ENCODE measurements at places on chromosomes 12 and 14.

- H3K27ac ChIP-seq: no peak overlapping the region
- no peak overlapping the region for H3K4me3 ChIP-seq
- DNase-seq: no peak
- no peaks in the 10 kb centered on the region for H3K4me1 ChIP-seq
- no peaks in the 10 kb centered on the region for H3K36me3 ChIP-seq
Observed at GRCh38 chr12:111316671-111317070, 52.2 kb downstream of the PHETA1 start.

GRCh38 chr12:68180792-68181744 lies 21.5 kb upstream of the IFNG start:
- no peak overlapping the region for H3K27ac ChIP-seq
- no peak for DNase-seq
- no peaks in the 10 kb centered on the region for H3K36me3 ChIP-seq

GRCh38 chr14:74476607-74477006 lies 16.5 kb downstream of the NPC2 start:
- H3K27me3 ChIP-seq: no peaks in the 10 kb centered on the region
- no peaks in the 10 kb centered on the region for H3K36me3 ChIP-seq
- no peak overlapping the region for H3K4me3 ChIP-seq
- no peak overlapping the region for H3K27ac ChIP-seq

DNA sequence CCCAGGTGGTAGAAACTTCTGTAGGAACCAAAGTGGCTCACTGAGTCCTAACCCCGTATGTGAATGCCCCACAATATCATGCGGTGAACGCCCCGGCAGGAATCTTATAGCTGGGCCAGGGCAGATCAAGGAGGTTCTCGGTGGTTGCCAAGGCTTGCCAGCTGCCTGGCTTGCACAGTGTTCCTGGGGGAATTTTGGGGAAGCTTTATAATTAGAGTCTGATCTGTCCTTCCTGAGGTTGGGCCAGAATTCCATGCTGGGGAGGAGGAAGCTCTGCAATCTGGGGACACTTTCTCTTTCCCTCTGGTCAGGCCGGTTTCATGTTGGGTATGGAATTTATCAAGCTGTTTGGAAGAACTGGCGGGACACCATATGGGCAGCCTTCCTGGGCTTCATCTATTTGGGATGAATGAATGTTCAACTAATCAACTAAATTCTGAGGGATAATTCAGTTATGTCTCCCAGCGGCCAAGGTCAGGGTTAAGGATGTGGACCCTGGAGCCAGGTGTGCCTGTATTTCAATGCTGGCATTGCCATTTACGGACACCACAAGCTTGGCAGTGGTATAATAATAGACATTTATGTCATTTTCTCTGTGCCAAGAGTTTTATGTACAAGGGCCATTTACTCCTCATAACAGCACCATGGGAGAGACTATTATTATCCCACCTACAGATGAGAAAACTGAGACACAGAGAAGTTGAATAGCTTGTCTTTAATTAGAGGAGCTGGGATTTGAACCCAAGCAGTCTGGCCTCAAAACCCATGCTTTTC lies 54.3 kb downstream of the SVOP start:
- no peak for DNase-seq
- no peaks in the 10 kb centered on the region for H3K27me3 ChIP-seq
- H3K27ac ChIP-seq: no peak overlapping the region
- H3K36me3 ChIP-seq: no peaks in the 10 kb centered on the region
- no peaks in the 10 kb centered on the region for H3K4me1 ChIP-seq
- no peak overlapping the region for H3K4me3 ChIP-seq

DNA sequence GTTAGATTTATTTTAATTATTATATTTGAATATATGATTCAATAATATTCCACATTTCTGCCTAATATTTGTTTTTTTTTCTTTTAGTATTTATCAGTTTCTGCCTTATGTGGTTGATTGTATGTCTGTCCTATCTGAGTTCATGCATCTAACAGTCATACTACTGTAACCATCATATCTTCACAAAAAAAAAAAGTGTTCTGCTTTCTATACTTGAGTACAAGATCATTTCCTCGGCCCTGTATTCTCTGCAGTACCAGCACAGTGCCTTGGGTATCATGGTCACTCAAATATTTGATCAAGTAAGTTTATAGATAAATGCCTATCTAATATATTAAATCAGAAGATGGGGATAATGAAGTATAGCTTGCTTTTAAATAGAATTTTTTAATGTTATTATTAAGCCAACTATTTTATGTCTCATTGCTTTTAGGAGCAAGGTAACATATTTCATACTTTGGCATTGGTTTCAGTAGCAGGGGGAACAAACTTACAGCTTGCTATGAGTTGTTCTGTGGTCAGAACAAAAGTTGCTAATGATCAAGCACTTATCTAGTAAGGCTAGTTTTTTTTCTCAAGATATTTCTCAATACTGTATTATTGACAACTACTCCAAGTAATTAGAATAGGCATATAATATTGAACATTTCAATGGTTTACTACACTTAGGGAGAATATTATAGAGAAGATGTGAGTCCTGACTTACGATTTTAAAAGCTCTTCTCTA lies 290.5 kb upstream of the FBXO33 start:
- H3K36me3 ChIP-seq: no peaks in the 10 kb centered on the region
- no peak overlapping the region for H3K27ac ChIP-seq
- H3K4me3 ChIP-seq: no peak overlapping the region
- no peaks in the 10 kb centered on the region for H3K27me3 ChIP-seq
- no peaks in the 10 kb centered on the region for H3K4me1 ChIP-seq
- no peak for DNase-seq

GRCh38 chr12:26246483-26247164 lies 51.3 kb downstream of the SSPN start:
- H3K36me3 ChIP-seq: no peaks in the 10 kb centered on the region
- no peaks in the 10 kb centered on the region for H3K4me1 ChIP-seq
- no peak overlapping the region for H3K27ac ChIP-seq
- no peak for DNase-seq
- H3K4me3 ChIP-seq: no peak overlapping the region
- H3K27me3 ChIP-seq: no peaks in the 10 kb centered on the region

DNA sequence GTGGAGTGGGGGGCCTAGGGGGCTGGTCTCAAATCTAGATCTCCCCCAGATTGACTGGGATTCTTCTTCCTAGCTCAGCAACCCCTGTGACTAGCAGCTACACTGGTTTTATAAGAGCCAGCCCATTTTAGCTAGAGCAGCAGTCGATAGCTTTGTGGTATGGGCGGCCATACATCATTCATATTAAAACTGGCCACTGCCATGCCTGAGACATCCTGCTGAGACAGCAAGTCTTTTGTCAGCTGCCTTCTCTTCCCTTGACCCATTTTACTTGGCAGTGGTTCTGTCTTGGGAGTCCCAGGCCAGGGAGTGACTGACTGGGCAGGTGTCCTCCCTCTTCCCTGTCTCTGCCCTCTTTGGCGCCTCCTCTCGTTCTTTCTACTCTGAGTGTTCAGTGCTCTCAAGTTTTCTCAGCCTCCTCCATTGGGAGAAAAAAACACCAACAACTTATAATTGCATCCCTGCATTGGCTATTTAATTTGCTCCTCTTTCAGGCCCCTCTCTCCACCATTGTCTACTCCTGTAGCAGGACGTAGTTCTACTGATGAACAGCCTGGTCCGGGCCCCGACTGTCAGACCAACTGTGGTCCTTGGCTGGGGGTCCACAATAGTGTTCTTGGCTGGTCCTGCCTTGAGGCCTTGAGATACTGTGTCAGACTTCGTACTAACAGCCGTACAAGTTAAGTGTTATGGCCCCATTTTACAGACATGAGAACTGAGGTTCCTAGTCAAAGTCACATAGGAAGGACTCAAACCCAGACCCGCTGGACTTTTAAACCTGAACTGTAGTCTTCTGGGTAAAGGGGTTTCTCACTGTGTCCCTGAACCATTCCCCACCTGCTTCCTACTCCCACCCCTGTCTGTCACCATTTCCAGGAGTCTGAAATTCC lies 18.3 kb upstream of the JDP2 start:
- H3K4me3 ChIP-seq: no peak overlapping the region
- H3K36me3 ChIP-seq: no peaks in the 10 kb centered on the region
- DNase-seq: no peak

DNA sequence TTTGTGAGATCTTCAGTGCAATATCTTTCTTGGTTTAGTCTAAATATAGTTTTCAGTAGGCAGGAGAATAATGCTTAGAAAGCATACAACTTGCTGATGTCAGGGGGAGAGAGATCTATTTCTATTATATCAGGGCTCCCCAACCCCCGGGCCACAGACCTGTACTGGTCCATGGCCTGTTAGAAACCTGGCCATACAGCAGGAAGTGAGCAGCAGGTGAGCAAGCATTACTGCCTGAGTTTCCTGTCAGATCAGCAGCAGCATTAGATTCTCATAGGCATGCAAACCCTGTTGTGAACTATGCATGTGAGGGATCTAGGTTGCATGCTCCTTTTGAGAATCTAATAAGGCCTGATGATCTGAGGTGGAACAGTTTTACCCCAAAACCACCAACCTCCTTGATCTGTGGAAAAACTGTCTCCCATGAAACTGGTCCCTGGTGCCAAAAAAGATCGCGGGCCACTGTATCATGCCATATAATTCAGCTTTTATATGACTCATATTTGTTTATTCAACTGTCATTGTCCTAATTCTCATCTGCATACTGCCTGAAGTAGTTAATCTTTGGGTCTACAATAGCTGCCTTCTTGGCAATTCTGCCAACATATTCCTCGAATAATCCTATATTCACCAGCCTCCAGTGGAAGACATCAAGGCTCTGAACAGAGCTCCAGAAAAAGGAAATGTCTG lies 163.6 kb upstream of the DYRK2 start:
- no peak for DNase-seq
- no peaks in the 10 kb centered on the region for H3K4me1 ChIP-seq
- H3K27ac ChIP-seq: no peak overlapping the region
- H3K27me3 ChIP-seq: no peaks in the 10 kb centered on the region
- no peaks in the 10 kb centered on the region for H3K36me3 ChIP-seq

- H3K27me3 ChIP-seq: no peaks in the 10 kb centered on the region
- no peak for DNase-seq
- no peaks in the 10 kb centered on the region for H3K4me1 ChIP-seq
- no peaks in the 10 kb centered on the region for H3K36me3 ChIP-seq
- H3K27ac ChIP-seq: no peak overlapping the region
Observed at GRCh38 chr14:75022655-75023054, 19.9 kb downstream of the EIF2B2 start.

DNA sequence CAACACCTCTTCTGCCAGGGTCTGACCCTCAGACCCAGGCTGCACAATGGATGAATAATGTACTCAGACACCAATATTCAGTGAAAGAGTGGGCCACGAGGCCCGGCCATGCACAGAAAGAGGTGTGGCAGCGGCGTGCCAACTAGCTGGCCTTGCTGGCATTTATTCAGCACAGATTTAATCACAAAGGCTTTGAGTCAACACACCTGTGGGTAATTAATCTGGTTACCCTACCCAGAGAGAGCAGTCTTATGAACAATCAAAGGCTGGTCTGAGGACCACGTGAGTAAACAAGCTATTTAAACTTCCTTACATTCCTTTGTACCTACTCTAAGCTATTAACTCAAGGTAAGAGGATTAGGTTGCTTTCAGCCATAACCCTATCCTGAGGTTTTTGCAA lies 324.8 kb downstream of the C12orf50 start:
- no peaks in the 10 kb centered on the region for H3K4me1 ChIP-seq
- no peaks in the 10 kb centered on the region for H3K36me3 ChIP-seq
- no peaks in the 10 kb centered on the region for H3K27me3 ChIP-seq
- no peak overlapping the region for H3K4me3 ChIP-seq
- no peak overlapping the region for H3K27ac ChIP-seq
- DNase-seq: no peak

DNA sequence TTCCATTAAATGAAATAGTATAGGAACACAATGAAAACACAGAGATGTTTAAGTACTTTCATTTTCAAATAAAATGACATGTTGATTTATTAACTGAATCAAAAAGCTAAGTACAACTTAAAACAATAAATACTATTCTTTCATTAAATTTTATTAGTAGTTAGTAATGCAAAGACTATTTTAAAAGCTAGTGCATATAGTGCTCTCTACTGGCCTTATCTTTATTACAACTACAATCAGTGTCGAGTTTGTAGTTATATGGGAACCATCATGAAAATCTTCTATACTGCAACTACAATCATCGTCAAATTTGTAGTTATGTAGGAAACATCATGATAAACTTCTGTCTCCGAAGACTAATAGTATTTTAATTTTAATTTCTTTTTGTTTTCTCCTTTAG lies 8.9 kb upstream of the LIN7A start:
- H3K27ac ChIP-seq: no peak overlapping the region
- DNase-seq: no peak
- H3K36me3 ChIP-seq: no peaks in the 10 kb centered on the region
- no peaks in the 10 kb centered on the region for H3K27me3 ChIP-seq
- H3K4me3 ChIP-seq: no peak overlapping the region

GRCh38 chr12:31390991-31391390 lies 65.0 kb upstream of the SINHCAF start:
- no peaks in the 10 kb centered on the region for H3K36me3 ChIP-seq
- no peak overlapping the region for H3K27ac ChIP-seq
- no peak overlapping the region for H3K4me3 ChIP-seq
- no peak for DNase-seq

DNA sequence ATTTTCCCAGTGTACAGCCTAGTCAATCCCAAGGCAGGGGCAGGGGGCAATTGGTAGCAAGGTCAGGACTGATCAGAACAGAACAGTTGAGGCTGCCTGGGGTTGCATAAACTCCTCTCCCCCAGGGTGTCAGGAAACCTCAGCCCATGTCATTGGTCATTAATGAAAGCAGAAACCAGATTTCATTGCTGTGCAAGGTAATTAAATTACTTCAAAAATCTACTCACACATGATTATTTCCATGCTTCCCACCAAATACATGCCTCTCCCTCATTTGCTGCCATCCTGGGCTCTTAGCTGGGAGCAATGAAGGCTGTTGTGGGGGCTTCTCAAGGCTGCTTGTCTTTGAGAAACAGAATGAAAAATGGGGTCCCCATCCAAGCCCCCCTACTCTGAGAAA lies 124.2 kb downstream of the PHETA1 start:
- no peak overlapping the region for H3K4me3 ChIP-seq
- DNase-seq: no peak
- H3K27ac ChIP-seq: no peak overlapping the region
- no peaks in the 10 kb centered on the region for H3K27me3 ChIP-seq
- no peaks in the 10 kb centered on the region for H3K4me1 ChIP-seq

DNA sequence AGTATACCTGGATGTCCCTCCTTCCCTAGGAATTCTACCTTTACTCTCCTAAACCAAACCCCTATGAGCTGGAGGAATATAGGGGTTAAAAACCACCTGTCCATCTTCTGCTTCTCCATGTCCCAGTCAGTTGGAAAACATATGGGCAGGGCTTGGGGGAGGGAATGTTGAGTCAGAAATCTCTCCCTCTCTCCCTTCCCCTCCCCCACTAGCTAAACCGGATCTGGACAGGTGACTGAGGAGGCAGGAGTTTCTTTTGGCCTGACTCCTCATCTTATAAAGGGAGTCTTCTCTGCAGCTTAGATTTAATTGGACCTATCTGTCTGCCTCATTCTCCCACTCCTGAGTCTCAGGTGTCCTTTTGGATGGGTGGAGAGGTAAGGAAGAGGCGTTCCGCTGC lies 6.1 kb downstream of the ERBB3 start:
- no peak overlapping the region for H3K27ac ChIP-seq
- H3K4me1 ChIP-seq: no peaks in the 10 kb centered on the region
- no peaks in the 10 kb centered on the region for H3K27me3 ChIP-seq
- DNase-seq: no peak
- no peaks in the 10 kb centered on the region for H3K36me3 ChIP-seq
- no peak overlapping the region for H3K4me3 ChIP-seq
